ENCODE measurements at places on chromosomes 4 and X. TPM values are rescaled to one million over a fixed set of nuclear protein-coding genes. Genes with fewer than 3 reads are reported as not detected.

Gene HERC3
- polyA plus RNA-seq, result 34.5 TPM

Gene C4orf33
- 6.0 TPM for polyA plus RNA-seq

DNA sequence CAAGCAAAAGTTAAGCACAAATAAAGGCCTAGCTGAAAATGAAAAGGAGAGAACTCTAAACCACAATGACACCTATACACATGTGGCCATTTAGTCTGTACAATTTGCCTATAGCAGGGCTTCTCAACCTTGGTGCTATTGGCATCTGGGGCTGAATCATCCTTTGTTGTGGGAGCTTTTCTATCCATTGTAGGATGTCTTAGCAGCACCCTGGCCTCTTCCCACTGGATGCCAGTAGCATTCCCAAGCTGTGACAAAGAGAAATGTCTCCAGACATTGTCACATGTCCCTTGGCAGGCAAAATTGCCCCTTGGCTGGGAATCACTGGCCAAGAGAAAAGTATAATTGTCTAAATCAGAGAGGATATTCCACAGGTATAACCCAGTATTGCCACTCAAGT lies 13.5 kb upstream of the PRPS2 start:
- no peak for DNase-seq

DNA sequence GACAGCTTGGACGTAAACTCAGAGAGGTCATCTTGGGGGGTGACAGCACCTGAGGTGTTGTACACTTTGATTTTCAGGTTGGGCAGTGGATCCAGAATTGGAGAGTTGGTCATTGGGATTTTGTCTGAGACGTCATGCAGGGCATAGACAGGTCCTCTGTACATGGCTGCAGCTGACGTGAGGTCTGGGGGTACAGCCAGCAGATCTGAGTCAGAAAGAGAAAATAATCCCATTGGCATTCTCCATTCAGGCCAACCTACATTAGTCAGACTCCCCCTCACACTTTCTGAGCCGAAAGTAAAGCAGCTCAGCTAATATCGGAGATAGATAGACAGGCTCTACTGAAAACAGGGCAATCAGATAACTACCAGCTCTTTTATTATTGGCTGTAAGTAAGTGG lies 329.7 kb downstream of the UNC5C start:
- no peak for DNase-seq

GRCh38 chrX:129235903-129236302 lies 287.4 kb downstream of the SMARCA1 start:
- DNase-seq, result no peak

Gene KIF4A
- not detected for polyA plus RNA-seq

Gene DUSP21
- polyA plus RNA-seq, result not detected

GRCh38 chrX:30806187-30806728 lies 82.8 kb downstream of the TAB3 start:
- DNase-seq, result no peak
